ENCODE measurements at places on chromosomes 13 and 19. TPM values are rescaled to one million over a fixed set of nuclear protein-coding genes. Genes with fewer than 3 reads are reported as not detected.

- DNase-seq, result no peak
Observed at GRCh38 chr13:29429286-29429900, 166.1 kb downstream of the SLC7A1 start.

- DNase-seq, result peak; percentile 90
Observed at GRCh38 chr19:5048091-5048726, 79.3 kb downstream of the KDM4B start.

- no peak for DNase-seq
Observed at GRCh38 chr19:7482584-7483439, 6.0 kb downstream of the PEX11G start.

Gene ADPRHL1
- polyA plus RNA-seq, result 124 TPM

Gene SYCN
- not detected for polyA plus RNA-seq

Gene NXNL1
- not detected for polyA plus RNA-seq

DNA sequence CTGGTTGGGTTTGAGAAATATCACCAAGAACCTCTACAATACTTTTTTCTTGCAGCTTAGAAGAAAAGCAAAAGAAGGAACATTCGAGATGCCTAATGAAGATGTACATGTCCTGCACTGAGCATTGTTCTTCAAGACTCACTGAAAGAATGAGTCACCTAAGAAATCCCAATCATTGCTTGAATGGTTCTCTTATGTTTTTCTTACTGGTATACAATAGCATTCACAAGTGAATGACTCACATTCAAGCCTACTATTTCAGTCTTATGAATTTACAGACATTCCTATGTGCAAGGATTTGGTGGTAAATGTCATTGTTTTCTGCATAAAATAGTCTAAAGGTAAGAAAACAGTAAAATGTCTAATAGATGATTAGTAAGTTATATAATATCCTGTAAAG lies 594.6 kb downstream of the PCDH9 start:
- no peak for DNase-seq

Gene DCT
- polyA plus RNA-seq, result 0.19 TPM

Gene AMH
- 1.4 TPM for polyA plus RNA-seq

Gene C1QTNF9B
- 2.1 TPM for polyA plus RNA-seq

DNA sequence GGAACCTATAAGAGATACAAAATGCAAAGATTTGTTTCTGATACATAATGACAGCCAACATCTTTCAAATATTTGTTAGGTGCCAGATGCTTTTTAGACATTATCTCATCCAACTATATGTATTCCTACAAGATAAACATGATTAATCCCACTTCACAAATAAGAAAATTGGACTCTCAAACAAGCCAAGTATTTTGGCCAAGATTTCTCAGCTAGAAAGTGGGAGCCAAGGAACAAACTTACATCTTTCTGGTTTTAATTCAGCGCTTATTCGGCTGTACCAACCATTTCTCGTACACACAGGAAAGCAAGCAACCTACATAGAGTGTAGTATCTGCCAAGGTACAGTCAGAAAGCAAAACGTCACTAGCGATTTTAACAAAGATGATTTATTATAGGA lies 85.7 kb upstream of the SERP2 start:
- peak; percentile 76 for DNase-seq

DNA sequence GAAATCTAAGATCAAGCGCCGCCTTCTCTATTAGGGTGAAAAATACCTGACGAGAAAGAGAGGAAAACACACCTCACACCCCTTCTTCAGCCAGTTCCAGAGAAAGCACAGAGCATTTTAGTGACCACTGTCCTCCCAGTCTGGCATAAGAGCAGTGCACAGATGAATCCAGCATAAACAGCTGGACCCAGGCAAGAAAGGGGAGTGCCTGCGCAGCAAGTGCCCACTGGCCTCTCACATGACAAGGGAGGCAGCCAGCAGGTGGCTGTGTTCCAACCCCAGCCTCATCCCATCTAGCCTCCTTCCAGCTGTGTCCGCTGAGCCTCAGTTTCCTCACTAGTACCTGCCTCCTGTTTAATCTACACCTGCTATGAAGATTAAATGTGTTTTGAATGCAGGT lies 8.0 kb downstream of the MED26 start:
- peak; percentile 26 for DNase-seq

DNA sequence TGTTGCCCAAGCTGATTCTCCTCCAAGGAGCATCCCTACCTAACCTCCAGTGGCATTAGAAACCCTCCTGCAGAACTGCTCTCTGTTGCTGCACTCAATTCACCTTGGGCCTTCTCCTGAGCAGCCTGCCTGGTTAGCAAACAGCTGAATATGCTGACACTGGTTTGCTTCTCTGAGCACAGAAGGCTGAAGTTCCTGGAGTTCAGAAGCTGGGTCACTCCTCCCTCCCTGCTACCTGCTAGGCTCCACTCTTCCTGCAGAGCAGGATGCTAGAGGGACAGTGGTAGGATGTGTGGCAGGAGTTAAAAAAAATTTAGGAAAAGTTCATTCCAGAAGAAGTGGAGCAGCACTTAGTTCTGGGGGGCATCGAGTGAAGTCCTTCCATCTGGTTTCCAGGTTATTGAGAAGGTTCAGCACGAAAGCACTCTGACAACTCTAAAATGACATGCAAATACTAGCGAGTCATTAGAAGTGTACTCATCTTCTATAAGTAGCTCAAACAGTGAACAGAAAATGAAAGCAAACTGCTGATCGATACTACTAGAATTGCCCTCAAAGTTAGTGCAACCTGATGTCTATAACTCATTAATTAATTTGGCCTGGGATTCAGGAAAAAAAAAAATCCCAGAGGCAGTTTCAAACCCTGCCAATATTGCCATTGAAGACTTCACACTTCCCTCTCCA lies 293.7 kb downstream of the POU4F1 start:
- no peak for DNase-seq

GRCh38 chr13:65342541-65343337 lies 1887.4 kb downstream of the PCDH9 start:
- DNase-seq, result no peak

Gene KLK2
- not detected for polyA plus RNA-seq

Gene CCL25
- polyA plus RNA-seq, result 0.21 TPM

DNA sequence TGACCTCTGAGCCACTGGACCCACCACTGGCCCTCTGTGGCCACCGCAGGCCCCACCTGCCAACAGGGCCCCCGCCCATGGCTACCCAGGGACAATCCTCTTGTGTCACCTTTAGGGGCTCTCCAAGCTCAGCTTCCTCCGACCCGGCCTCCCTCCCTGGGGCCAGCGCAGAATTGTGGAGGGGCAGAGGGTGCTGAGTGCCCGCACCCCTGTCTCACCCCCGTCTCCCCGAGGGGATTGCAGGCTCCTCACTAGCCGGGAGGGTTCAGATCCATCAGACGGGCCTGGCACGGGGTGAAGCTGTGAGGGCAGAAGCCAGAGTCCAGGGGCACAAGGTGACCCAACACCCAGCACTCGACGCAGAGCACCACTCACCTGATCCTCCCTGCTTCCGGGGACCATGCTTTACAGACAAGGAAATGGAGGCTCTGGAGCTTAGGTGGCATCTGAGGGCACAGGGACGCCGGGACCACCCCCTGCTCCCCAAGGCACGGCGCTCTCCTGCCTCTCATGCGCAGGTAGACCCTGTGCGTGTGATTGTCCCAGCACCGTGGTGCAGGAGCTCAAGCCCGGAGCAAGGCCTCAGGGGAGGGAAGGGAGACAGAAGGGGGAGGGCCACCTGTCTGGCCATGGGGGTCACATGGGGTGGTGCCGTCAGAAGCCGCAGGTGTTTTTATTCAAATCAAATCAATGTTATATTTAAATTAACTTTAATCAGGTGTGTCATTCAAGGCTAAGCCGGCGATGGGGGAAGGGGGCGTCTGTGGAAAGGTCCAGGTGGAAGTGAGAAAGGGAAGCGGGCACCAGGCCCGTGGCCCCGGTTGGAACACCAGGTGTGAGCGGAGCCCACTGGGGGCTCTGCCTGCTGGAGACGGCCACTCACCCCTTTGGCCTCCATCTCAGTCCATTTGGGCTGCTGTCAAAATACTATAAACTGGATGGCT lies 21.6 kb upstream of the SPACA7 start:
- DNase-seq, result no peak

DNA sequence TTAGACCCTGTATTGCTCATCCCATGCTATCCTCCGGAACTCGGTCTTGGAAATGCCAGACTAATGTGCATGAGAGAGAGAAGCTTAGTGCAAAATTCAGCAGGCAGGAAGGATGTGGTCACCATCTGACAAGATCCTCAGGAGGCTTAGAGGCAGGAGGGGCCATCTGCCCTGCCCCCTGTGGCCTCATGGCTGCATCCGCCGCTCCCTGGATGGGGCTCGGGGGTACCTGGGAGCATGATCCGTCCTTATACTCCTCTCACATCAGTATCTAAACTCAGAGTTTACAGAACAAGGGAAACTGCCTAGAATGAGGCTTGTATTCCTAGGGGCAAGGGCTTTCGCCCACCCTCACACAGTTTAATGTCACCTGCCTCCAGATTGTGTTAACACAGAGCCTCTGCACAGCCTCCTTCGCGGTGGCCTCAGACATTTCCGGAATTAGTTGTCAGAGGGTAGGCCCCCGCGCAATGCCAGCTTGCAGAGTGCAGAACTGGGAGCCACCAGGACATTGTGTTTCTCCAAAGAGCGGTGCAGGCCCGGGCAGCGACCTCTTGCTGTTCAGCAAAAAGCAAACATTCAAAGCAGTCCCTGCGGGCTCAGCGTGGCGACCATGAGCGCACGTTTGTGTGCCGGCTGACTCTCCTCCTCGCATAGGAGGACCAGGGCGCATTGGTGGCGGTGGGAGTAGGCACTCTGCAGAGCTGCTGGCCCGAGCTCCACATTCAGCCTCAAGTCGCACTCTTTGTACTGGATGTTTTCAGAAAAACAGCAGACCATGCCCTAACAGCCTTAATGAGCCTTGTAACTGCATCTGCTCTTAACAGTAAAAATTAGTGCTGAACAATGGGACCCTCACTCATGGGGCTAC lies 39.1 kb downstream of the GPR12 start:
- DNase-seq, result no peak

- peak; percentile 98 for DNase-seq
Observed at GRCh38 chr19:35740423-35741202, 1.6 kb downstream of the IGFLR1 start.

Gene ZNF729
- polyA plus RNA-seq, result 0.14 TPM

Gene SLC25A42
- polyA plus RNA-seq, result 9.3 TPM

- peak; percentile 32 for DNase-seq
Observed at GRCh38 chr19:48881741-48882657, 9.8 kb downstream of the PPP1R15A start.

DNA sequence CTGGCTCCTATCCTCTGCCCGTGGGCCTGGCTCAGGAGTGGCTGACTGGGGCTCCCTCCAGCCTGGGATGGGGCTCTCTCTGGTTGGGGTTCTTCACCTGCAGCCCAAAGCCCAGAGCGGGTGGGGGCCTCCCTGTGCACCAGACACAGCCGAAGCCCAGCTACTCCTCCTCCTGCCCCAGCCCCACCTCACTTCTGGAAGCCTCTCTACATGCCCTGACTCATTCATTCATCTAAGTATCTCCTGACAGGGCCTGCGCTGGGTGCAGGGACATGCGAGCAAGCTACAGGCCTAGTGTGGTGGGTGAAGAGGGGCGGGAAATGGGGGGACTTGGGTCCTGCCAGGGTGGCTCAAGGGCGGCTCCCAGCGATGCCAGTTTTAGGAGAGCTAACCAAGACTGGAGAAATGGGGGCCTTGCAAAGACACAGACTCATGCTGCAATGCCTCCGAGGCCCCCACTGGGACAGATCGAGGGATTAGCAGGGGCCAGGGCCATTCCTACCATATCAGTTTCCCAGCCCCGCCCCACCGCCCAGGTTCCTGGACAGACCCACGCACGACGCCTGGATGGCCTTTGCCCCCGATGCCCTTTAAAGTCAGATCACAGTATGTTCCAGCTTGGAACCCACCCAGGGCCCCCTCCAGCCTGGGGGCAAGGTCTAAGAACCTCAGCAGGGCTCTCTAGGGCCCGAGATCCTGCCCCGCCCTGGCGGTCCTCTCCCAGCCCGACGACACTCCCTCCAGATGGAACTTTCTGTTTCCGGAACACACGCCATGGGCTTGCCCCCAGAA lies 12.6 kb downstream of the LSM4 start:
- no peak for DNase-seq

Gene ZNF560
- 0.23 TPM for polyA plus RNA-seq

- DNase-seq, result peak; percentile 16
Observed at GRCh38 chr19:51020988-51021651, 1.6 kb upstream of the KLK10 start.

DNA sequence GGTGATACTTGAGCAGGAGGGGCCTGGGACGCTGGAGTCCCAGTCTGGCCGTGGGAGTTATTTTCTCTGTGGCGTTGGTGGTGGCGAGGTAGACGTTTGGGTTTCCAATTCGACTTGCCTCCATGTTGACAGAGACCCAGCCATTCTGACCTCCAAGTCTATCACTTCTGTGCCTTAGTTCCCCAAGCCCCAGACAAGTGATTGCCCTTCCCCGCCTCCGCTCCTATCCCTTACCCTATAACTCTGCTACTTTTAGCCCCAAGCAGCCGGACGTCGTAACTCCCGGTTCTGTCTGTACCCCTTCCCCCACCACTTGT lies 549 bp downstream of the TIMM50 start:
- no peak for DNase-seq

All from muscle of back (tissue), 13 donors.